ENCODE measurements at places on chromosomes 7 and 10.

GRCh38 chr7:77281780-77282478, 82.3 kb upstream of the FGL2 start:
- DNase-seq = no peak

DNA sequence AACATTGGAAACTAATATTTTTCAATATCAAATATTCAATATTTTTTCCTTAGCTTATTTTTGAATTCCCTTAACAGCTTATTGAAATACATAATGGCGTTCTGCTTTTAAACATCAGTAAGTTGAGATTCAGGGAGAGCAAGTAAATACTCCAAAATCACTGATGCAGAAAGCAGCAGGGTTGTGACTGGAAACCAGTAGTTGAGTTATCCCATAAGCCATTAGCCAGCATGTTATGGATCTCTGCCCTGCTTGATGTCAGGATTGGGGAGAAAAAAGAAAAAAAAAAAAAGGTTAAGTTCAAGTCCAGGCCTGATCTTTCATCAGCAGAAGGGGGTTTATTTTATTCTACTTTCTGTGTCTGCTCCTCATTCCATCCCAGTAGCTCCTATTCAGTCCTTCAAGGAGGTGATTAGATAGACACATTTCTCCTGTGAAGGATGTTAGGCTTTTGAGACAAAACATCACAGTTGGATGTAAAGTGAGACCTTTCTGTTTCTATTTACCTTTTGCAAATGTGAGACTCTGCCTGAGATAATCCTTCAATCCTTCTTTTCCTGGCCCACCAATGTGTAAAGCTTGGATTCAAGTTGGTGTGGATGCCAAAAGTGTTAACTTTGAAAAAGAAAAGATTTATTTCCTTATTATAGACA, 110.9 kb upstream of the HDAC9 start:
- DNase-seq = no peak

- no peak for DNase-seq
Observed at GRCh38 chr10:24911029-24911428, 41.4 kb downstream of the PRTFDC1 start.

GRCh38 chr10:36880898-36881297, 244.5 kb upstream of the ANKRD30A start:
- no peak for DNase-seq

GRCh38 chr10:102141583-102142107, 8.8 kb downstream of the PPRC1 start:
- DNase-seq = no peak

DNA sequence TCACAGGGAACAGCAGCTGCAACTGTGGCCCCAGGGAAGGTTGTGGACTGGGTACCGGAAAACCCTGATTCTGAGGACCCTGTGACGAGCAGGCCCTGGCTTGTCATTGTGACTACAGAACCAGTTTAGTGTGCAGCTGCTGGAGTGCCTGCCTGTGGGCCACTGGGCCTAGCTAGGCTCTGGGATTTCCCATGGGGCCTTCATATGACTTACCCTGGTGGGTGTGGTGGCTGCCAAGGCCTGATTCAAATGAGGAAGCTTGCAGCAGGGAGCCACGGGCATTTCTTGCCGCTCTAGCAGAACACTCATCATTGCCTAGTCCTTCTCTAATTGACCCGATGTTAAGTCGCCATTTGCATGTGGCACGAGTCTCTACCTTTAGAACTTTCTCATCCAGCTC, 14.7 kb upstream of the CAMK2G start:
- DNase-seq = no peak

- DNase-seq = no peak
Observed at GRCh38 chr10:78309536-78310237, 276.0 kb downstream of the RPS24 start.

- no peak for DNase-seq
Observed at GRCh38 chr7:1695800-1696454, 25.9 kb downstream of the ELFN1 start.

DNA sequence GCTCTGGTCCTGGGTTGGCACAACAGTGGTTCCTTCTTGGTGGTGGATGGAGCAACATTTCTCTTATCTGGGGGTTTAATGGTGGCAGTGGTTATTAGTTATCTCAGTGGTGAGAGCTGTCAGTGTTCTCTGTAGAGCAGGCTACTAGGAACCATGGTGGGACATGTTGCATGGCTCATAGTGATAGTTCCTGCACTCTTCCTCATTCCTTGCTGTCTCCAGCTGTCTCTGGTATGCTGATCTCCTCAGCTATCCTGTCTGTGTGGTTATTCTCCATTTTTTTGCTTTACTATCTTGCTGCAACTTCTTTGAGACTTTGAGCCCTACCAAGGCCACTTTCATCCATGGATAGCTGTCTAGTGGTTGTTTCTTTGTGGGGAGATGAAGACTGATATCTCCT, 44.0 kb downstream of the CCDC7 start:
- DNase-seq = no peak

DNA sequence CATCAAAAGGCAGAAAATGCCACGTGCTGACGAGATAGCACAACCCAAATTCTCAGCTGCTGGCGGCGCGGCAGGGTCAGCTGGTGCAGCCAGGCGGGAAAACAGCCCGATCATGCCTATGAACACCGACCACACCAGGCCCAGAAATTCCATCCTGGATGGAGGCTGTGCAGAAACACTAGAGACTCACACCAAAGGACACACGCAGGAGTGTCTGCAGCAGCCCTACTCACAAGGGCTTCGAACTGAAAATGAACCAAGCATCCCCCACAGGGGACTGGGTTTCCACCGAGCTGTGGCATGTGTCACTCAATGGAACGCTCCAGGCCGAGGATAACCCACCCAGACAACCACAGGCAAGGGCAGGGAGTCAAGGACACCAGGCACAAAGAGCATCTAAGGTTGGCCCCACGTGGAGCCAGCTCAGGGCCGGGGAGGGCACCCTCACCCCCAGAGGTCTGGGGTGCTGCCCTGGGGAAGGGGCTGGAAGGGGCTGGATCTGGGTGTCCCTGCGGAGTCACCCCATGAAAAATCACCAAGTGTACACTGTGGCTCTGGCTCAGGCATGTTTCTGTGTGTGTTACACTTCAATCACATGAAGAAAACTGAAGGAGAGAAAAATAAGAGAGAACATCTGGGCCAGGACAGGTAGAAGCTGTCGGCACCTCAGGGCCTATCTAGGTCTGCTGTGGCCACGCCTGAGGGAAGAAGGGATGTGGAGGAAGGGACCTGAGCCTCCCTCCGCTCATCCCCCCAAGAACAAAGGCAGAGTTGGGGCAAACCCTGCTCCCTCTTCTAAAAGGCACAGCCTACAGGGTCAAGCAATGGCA, 33.0 kb downstream of the RASGEF1A start:
- DNase-seq = no peak

DNA sequence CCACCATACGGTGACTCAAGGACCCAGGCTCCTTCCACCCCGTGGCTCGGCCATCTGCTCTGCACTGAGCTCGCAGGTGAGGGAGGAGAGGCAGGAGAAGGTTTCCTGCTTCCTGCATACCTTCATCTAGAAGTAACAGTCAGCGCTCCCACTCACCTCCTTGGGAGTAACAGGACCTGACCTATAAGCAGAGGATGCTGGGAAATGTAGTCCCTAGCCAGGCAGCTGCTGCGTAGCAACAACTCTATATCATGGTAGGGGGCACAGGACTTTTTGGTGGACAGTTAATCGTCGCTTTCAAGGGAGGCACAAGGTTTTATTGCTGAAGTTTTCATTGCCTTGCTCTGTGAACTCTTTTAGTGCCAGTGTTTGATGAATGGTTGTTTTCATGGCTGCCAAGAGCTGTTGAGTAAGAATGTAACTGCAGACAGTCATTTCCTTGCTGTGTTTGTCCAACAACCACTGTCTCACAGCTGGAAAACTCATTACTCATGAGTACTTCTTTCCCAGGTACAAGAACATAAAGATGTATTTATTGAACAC, 10.2 kb upstream of the ZFYVE27 start:
- DNase-seq = no peak

DNA sequence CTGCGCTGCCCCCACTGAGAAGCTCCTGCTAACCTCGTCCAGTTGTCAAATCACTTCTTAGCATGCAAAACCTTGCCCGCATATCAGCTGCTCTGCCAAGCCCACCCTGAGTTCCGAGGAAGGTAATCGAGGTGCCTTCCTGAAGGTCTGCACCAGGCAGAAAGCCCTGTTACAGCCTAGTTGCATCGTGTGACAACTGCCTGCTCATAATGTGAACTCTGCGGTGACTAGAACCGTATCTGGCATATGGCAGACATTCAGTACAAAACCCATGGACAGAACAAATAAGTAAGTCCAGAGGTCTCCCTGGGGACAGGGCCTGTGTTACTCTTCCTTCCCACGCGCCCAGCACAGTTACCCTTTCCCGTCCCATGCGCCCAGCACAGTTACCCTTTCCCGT, 394.3 kb downstream of the DNAJB6 start:
- no peak for DNase-seq

GRCh38 chr7:55481155-55481554, 91.1 kb downstream of the VOPP1 start:
- no peak for DNase-seq

DNA sequence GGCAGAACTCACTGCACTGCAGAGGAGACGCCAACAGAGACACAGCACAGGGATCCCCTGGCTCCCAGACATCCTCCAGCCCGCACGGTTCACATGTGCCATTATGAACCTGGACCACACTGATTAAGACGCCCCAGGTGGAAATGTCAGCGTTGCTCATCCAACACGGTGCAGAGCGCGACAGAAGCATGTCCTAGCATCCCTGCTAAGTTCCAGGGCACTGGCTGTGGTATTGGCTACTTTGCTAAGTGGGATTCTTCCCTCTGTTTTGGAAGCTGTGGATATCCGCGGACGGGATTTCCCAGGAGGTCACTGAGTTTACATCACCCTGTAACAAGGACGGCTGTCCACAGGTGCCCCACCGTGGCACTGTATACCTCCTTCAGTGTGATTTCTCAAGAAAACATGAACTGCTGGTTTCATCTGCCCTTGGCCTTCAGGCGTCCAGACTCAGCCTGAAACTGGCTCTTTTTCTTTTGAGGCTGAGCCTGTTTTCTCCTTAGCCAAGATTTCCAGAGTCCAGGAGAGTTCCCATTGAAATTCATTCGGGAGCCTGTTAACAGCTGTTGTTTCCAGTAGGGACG, 324.0 kb downstream of the WDR37 start:
- no peak for DNase-seq

DNA sequence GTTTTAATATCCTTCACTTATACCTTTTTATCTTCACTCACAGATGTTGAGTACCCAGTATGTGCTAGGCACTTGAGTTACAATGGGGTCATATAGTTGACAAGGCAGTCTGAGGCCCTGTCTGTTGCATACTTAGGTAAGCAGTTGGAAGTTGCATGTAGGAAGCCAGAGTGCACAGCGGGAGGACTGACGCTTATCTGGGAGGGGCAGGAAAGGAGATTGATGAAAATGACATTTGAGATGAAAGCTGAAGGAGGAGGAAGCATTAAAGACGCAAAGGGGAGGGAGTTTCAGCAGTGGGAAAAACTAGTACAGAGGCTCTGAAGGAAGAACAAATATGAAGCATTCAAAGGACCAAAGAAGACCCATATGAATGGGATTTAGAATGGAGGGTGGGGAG, 266.2 kb downstream of the HTR7 start:
- DNase-seq = no peak

GRCh38 chr7:34584526-34584925, 73.5 kb upstream of the NPSR1 start:
- DNase-seq = no peak
